ENCODE measurements at places on chromosomes 1 and 21.

GRCh38 chr1:152442301-152442700 is 28.2 kb upstream of the CRNN start:
- DNase-seq, result no peak

DNA sequence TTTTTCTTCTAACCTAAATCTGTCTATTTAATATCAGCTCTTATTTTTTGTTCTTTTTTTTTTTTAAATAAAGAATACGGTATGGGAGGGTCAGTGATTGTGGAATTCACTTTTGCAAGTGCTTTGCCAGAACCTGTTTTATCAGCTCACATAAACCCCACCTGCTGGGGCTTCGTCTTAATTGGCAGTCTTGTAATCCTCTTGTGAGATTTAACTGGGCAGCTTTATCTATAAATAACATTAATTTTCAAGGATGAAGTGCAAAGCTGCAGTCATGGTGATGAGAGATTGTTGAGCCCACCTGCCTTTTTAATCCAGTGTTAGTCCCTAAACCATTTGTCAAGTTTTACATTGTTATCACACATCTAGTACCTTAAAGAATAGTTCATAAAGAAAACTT is 18.2 kb upstream of the PDC start:
- DNase-seq, result no peak

- DNase-seq, result no peak
Observed at GRCh38 chr1:197862671-197863070, 39.8 kb upstream of the C1orf53 start.

DNA sequence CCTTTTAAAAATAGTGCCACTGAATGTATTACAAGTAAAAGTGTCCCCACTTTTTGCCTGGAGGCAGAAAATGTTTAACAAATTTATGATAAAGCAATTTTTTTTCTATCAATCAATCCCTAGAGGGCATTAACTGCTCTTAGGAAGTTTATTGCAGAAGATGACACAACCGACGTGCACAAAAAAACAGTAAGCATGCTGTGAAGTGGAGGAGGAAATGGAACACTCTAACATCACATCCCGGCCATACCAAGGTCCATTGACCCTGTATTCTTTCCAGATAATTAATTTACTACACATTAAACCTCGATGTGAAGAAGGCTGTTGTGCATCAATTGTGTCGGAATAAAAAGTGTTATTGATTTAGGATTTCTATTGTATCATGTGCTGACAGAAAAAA is 264.9 kb upstream of the NR5A2 start:
- DNase-seq, result no peak
